SK-N-DZ (cell line): ENCODE measurements at places on chromosomes 5 and 9.

- no peak for DNase-seq
Measured at GRCh38 chr5:82635561-82636288, 357.6 kb upstream of the RPS23 start.

DNA sequence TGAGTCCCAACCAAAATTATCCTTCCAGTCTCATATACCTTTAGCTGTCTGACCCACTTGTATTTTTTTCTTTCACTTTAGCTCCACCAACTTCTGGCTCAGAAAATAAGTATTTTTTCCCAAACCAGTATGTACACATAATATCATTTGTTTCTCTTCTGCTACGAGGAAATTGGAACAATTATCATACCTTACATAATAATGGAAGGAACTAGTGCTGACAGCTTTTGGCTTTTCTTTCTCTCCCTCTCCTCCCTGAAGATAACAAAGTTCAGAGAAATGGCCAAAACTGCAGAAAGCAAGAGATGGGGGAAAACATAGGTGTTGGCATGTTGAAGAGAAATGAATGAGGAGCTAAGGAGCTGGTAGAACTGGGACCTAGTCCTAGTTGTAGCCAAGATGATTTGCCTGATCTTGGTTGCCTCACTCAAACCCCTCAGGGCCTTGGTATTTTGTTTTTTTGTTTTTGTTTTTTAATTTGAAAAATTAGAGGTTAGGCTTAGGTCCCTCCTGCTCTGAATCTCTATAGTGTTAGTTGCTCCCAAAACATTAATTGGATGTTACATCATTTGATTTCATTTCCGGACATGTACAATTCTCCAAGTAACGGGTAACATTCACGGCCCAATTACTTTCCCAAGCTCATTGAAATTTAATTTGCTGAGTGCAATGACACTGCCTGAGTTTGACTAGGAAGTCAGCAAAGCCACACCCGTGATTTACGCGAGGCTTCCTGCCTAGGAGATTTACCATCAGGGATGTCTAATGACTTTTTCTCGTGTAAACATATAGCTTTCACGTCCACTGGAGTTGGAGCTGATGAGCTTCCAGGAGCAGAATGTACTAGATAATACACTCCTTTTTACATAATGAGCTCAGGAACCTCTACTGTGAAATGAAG lies 291.6 kb downstream of the TLE1 start:
- DNase-seq: no peak

DNA sequence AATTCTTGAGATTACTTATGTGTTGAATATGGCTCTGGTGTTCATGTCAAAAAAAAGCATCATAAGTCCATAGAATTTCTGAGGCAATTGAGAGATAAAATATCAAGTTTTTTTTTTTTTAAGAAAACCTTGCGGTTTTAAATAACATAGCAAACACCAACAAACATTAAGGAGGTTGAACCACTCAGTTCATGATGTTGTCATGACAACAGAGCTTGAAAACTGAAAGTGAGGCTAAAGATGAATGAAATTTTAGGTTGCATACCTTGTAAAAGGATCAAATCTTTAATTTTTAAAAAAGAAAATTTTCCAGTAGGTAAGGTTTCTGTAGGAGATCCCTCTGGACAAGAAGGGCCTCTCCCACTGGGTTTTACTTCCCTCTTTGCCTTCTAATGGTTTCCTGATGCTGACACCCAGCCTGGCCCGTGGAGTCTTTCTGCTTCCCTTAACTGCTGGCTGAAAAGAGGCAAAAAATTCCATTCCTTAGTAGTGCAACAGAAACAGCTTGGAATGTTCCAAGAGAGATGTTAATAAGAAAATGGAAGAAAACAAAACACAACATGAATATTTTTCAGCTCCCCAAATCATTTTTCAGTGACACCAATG lies 60.0 kb upstream of the FER start:
- DNase-seq: no peak

DNA sequence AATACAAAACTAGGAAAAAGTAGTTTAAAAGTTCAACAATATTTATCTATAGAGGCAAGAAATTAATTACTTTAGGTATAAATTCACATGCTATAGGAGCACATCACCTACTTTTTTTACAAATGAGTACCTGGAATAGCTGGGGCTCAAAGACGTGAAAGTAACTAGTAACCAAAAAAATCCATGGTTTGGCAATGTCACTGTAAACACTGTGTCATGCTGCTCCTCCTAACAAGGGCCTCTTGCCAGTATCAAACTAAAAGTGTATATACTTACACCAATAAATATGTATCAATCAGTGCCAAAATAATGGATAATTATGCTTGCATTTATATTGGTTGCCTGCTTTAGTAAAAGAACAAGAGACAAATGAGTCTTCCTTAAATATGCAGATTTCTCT lies 78.9 kb downstream of the AP3B1 start:
- DNase-seq: no peak

DNA sequence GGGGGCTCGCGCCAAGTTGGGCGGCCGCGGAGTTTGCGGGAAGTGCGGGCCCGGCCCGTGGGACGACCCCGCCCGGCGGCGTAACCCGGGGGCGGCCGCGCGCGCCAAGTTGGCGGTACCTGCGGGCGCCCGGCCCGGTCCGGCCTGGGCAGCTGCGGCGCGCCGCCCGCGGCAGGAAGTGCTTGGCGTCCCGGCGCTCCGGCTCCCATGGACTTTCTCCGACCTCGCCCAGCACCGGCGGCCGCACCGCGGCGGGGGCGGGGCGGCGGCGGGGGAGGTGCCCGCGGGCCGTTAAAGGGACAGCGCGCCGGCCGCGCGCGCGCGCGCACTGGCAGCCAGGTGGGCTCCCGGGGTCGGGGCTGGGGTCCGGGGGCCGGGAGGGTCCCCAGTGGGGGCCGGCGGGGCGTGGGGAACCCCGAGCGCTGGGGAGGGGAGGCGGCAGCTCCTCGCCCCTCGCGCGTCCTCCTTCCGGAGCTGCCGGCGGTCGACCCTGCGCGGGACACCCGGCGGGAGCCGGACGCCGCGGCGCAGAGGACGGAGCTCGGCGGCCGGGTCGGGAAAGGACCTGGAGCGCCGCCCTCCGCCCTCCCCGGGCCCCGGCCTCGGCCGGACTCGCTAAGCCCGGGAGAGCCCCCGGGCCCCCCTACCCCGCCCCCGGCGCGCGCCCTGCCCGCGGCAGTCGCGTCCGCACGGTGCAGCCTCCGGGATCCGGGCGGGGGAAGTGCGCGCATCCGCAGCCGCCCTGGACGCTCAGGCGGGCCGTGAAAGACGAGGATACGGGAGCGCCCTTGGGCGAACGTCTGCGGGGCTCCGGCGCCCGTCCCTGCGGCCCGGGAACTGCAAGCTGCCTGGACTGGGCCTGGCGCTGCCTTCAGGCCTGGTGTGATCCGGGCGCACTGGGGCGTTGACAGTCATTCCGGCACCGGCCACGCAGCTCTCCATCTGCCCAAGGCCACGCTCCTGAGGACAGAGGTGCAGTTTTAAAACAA lies at the start of gene NACC2:
NACC2 (minus strand) TSS at position 220 of the 989 bp plus-strand sequence. CDS start 44,768 bp downstream, outside the sequence.
- DNase-seq: no peak

GRCh38 chr9:137050570-137050969 lies 3.3 kb downstream of the ENTPD2 start:
- no peak for DNase-seq

DNA sequence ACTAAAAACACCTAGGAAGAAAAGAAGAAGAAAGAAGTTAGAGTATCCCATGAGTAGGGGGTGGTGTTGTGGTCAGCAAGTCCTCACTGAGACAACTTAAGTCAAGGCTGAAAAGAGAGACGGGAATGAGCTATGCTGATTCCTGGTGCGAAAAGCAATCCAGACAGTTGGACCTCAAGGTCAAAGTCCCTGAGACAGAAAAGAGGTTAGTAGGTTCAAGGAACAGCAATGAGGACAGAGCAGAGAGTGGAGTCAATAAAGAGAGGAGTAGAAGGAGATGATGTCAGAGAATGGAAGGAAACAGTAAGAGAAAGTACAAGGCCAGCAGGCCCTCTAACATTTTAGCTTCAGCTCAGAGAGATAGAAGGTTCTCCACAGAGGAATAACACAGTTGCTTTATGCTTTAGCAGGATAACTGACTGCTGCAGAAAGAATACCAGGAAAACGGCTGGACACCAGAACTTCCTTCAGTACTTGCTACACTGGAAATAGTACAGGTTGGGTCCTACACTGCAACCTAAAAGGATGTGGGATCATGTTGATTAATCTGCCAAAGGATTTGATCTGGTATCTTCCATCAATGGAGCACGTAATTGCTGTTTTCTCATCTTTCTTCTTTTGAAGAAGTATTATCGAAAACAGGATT lies 43.6 kb downstream of the GNAQ start:
- no peak for DNase-seq

DNA sequence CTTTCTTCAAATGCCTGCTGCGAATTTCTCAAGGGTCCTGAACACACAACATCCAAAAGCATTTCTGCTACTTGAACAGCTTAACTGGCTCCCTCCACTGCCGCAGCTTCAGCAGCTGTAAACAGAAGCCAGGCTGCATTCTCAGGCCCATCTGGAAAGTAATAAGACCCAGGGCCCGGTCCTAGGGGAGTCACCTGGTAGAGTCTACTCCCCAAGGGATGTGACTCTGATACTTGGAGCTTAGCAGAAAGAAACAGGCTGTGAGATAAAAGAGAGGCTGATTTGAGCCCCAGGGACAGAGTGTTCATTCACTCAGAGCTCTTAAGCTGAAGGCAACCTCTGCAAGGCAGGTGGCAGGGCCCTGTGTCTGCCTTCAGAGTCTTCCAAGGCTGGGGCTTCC lies 356.8 kb downstream of the SPOCK1 start:
- DNase-seq: no peak

DNA sequence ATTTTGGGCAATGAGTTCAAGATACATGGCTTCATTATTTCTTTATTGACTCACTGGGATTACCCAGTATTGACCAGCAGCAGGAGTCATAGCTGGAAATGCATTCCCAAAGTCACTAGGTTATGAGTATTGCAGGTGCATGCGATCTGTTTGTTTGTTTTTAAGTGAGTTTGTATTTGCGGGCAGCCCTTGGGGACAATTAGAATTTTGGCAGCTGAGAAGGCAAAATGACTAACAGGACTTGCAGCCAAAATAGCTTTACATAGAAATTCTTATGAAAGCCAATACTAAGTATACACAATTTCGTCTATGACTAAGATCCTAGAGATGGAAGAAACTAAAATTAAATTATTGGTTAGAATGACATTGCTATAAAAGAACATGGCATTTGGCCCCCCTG lies 18.1 kb upstream of the RGMB start:
- DNase-seq: no peak

DNA sequence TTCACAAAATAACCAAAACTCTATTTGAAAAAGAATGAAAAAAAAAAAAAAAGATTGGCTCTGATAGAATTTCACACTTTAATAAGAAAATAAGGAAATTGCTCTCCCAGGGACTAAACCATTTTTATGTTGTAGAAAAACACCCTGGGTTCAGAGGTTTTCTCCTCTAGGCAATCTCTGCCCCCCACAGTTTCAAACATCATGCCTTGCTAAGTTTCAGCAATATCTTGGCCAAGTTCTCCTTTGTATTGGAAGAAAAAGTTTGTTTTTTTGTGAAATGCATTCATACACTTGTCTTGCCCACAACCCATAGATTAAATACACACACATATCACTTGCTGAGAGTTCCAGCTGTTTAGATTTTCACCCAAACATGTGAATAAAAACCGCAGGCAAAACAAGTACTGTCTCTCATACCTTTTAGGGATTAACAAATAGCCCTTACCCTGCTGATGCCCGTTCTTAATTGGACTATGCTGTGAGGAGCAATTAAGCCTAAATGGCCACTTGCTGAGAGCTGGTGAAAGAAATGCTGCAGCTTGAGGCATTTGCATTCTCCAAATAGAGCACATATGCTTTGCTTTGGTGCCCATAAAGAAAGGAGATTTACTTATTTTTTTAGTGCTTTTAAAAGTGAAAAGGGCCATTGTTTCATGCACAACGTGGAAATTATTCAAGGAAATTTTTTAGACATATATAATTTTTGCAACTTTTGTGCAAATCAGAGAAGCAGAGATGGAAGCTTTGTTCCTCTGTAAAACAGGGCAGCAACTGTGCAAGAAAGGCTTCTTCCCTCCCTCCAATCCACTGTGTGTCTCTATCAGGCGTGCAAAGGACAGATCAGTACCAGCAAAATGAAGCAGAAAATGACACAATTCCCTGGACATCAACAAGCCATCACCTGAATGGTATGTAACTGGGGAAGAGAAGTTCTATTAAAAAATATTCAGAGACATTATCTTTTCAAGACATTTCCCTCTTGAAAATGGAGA lies 262.4 kb upstream of the KIF2A start:
- no peak for DNase-seq

- no peak for DNase-seq
Measured at GRCh38 chr5:72234265-72234700, 85.8 kb downstream of the MRPS27 start.

DNA sequence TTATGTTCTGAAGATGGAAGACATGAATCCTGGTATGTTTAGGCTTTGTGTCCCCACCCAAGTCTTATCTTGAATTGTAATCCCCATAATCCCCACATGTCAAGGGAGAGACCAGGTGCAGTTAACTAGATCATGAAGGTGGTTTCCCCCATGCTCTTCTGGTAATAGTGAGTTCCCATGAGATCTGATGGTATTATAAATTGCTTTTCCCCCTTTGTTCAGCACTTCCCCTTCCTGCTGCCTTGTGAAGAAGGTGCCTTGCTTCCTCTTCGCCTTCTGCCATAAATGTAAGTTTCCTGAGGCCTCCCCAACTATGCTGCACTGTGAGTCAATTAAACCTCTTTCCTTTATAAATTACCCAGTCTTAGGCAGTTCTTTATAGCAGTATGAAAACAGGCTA lies 229.0 kb downstream of the ARL15 start:
- no peak for DNase-seq

DNA sequence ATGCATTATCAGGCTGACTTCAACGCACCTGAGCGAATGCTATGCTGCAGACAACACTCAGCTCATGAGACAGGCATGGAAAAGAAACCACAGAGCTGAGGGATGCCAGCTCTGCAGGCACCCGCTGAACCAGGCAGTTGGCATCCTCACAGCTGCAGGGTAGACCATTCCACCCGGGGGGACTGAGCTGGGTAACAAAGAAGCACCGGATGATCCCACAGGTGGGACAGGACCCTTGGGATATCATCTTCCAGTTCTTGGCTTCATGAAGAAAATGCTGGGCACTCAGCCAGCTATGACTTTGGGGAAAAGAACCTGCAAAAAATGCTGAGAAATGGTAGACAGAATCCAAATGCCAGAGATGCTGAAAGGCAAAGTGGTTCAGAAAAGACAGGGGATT lies 9.6 kb downstream of the EPB41L4B start:
- no peak for DNase-seq

DNA sequence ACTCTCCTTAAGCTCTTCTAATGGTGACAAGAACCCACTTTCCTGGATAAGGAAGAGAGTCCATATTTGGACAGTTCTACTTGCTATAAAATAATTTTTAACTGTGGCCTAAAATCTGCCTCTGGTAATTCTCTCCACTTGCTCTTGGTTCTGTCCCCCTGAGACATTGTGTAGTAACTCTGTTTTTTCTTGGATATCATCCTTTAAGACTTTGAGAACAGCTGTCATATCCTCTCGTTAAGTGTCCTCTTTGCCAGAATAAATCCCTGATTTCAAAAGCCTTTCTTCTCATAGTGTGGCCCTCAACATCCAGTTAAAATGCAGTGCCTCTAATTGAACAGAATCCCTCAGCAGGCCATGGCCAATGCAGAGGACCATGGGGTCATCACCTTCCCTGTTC lies 101.5 kb downstream of the ARHGEF28 start:
- DNase-seq: no peak

- no peak for DNase-seq
Measured at GRCh38 chr5:173397516-173397915, 69.3 kb upstream of the STC2 start.

GRCh38 chr9:70020991-70021571 lies 22.6 kb upstream of the MAMDC2 start:
- DNase-seq: no peak
